ENCODE measurements at places on chromosomes 5 and 9.

DNA sequence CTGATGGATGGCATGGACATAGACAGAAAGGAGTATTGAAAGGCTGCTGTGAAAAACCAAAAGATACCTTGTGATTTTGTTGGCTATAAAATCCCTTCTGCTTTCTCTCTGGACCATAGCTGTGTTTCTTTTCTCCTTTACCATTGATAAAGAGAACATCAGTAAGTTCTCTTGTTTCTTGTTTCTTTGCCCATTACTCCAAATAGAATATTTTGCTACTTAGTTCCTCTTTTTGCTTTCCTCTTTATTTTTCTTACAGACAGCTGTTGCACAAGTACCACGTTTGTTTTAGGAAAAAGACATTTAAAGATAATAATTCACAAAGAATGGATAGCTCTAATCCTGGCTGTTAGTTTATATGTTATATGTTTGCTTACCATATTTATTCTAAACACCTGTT, 1129.2 kb downstream of the DTWD2 start:
- DNase-seq = no peak

- no peak for DNase-seq
Measured at GRCh38 chr5:16573401-16573800, 43.4 kb downstream of the RETREG1 start.

DNA sequence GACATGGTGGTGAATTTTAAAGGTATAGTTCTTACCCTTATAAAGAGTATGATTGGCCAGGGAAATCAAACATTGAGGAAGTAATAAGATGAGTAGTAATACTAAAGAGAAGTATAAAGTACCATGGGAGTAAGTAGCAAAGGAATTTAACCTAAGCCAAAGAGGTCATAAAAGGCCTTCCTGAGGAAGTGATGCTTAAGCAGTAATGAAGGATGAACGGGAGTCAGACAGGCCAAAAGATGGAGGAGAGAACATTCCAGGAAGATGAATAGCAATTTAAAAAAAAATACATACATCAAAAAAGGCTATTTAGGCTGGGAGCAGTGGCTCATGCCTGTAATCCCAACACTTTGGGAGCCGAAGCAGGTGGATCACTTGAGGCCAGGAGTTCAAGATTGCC, 29.0 kb downstream of the KLHL3 start:
- no peak for DNase-seq

DNA sequence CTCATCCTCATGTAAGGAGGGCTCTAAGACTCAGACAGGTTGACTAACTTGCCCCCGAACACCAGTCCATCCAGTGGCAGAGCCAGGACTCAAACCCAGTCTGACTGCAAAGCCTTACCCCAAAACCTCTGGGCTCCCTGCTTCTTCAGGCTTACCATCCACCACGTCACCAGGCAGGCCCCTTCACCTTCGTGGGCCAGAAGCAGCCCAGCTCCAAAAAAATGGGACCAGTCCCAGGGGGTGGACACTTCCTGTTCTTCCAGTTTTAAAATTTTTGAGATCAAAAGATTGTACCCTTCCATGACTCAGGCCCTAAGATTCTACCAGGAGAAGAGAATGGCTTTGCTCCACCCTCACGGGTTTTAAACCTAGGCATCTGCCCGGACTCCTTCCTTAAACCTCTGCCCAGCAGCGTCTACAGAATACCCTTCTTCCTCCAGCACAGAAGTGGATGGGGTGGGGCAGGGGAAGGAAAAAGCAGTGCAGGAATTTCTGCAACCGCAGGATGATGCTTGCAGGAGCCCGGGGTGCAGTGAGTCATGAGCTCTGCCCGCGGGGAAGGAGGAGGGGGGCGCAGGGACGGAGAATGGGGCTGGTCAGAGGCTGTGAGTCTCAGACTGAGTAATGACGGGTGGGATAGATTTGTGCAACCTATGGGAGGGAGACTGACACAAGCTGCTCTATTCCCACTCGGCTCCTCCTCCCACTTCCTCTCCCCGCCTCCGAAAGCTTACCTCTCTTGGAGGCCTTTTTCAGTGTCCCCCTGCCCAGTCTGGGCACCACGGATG, 50.4 kb upstream of the STXBP1 start:
- DNase-seq = no peak

DNA sequence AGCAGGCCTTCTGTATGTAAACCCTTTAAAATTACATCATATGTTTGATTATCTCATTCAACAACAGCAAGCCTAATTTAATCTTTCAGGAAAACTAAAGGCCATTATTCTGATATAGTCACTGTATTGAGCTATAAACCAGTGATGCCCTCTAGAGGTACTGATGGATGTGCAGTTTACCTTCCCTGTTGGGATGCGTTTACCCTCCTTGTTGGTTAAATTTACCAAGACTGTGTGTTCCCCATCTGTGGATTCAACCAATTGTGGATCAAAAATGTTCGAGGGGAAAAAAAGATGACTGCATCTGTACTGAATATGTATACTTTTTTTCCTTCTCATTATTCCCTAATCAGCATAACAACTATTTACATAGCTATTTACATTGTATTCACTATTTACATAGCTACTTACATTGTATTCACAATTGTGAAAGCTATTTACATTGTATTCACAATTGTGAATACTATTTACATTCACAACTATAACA, 3.7 kb upstream of the BAAT start:
- no peak for DNase-seq

All from stimulated activated CD4-positive, alpha-beta T cell treated with anti-CD3 and anti-CD28 coated beads, TNF-alpha, amount 100 ng/mL, for 48 hours (primary cell).